ENCODE measurements at places on chromosomes 7 and 10. TPM values are rescaled to one million over a fixed set of nuclear protein-coding genes. Genes with fewer than 3 reads are reported as not detected.

Gene ANKRD26
- total RNA-seq = 5.0 TPM

- DNase-seq = no peak
Observed at GRCh38 chr7:20417260-20417659, 86.6 kb downstream of the ITGB8 start.

DNA sequence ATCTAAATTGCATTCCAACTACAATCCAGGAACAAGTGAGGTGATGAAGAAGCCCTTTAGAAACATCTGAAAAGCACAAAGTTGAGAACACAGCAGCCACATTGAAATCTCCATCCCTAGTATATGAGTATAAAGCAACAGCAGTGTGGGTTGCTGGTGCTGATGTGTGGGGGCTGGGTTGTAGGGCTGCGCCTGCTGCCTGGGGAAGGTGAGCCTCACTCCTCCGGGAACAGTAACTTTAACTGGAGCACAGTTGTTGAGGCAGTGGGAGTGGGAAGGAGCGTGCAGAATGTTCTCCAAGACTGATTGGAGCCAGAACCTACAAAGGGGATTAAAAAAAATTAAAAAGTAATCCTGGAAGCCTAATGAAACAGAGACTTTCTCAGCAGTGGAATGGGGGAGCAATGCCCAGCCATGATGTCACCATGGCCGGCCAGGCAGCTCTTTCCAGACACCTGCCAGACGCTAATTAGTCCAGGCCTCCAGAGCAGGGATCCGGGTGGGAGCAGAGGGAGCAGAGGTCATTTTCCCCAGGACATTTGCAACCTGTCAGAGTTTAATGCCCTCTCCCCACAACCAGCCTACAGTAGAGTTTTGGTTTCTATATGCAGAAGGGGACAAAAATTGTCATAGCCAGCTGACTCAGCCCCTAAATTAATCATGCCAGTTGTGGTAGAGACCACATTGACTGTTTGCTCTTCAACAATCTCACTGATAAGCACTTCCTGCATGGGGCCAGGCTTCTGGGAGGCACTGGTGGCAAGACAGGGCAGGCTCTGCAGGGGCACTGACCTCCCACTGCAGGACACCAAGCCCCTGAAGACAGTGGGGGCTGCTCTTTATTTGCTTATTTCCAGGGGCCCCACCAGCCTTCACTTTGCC is 133.0 kb upstream of the ZNF32 start:
- DNase-seq = no peak

Gene DKK1
- total RNA-seq = 15.7 TPM

Gene VSIR
- total RNA-seq = 10.7 TPM
